GF-D8 (cell line): ENCODE measurements at places on chromosomes 6 and 20.
A peak's percentile ranks its signal among the peaks of the same experiment; 100 is the strongest.

GRCh38 chr6:79842376-79843040 is 104.8 kb downstream of the ELOVL4 start:
- no peak for DNase-seq

DNA sequence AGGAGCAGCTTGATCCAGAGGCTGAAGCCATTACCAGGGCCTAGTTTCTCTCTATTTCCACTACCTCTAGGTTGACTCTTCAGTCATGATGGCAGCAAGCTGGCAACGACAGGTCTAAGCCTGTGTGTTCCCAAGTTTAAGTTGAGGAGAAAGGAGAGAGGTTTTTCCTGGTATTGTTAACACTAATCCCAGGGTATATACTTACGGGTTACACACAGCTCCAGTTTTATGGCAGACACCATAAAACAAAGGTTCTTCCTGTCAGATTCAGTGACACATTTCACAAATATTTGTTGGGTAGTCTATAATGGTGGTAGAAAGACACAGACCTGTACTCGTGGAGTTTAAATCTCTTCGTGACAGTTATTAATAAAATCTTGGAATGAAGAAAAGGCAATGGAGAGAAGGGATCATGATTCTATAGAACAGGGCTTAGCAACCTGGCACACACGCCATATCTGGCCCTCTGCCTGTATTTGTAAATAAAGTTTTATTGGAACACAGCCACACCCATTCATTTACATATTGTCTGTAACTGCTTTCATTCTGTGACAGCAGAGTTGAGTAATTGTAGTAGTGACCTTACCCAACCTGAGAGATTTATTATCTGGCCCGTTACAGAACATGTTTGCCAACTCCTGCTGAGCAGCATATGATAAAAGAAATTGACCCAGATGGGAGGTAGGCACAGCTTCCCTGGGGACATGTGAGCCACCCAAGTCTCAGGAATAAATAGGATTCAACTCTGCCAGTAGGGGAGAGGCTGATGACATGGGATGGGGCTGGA is 323.3 kb downstream of the CDH4 start:
- no peak for DNase-seq

DNA sequence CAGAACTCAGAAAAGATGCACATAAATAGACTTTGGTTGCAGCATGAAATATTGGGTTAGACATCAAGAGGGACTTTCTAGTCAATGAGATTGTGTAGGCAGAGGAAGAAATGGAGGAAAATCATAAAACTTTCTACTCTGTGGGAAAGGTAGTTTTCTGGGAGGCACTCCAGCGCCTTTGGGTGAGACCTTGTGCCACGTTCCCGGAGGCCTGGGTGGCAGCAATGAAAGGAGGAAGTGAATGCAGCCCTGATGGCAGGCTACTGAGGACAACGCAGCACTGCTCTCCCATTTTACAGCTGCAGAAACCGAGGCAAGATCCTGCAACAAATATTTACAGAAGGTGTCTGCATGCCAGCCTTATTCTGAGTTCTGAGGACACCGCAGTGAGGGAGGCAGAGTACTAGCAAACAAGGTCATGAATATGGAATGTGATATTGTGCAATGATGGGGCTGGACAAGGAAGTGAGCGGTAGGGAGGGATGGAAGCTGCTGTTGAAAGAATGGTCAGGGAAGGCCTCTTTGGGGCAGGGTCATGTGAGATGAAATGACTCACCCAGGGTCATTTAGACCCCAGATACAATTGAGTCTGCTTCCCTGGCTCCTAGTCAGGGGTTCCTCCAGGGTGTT is 159.1 kb downstream of the TFAP2C start:
- no peak for DNase-seq

DNA sequence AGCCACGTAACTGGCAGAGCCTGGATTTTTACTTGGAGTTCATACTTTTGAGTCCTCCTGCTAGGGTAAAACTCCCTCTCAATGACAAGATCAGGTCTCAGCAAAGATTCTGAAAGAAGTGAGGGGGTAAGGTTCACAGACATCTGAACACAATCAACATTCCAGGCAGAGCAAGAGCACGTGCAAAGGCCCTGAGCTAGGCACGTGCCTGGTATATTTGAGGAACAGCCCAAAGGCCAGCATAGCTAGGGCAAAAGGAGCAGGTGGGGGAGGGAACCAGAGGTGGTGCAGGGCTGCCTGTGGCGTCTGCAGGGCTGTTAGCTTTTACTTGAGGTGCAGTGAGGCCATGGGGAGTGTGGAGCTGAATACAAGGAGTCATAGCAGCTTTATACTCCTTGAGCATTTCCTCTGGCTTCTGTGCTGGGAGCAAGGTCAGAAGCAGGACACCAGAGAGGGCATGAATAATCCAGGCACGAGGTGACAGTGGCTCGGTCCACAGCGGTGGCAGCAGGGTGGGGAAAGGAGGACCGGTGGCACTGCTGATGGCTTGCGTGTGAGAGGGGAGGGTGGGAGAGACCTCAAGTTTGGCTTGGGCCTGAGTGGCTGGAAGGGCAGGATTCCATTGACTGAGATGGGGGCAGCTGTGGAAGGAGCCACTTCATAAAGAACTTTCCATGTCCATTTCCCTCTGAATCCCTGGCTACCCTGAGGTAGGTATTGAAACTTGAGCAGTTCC is 57.0 kb downstream of the DLGAP4 start:
- DNase-seq: no peak

- DNase-seq: peak; percentile 45
Measured at GRCh38 chr6:33450434-33450833, 3.9 kb upstream of the ZBTB9 start.

GRCh38 chr6:140572129-140572528 is 1197.7 kb upstream of the CITED2 start:
- no peak for DNase-seq

DNA sequence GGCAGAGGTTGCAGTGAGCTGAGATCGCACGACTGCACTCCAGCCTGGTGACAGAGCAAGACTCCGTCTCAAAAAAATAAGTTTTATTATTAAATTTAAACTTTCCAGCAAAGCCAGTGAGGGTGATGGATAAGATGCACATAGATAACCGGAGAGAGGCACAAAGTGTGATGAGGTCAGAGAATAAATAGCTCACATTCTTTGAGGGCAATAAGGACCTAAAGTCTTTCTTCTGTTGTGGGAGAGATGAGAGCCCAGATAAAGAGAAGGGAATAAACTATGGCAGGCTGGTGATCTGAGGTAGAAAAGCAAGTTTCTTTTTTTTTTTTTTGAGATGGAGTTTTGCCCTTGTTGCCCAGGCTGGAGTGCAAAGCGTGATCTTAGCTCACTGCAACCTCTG is 20.6 kb upstream of the EZR start:
- DNase-seq: no peak

DNA sequence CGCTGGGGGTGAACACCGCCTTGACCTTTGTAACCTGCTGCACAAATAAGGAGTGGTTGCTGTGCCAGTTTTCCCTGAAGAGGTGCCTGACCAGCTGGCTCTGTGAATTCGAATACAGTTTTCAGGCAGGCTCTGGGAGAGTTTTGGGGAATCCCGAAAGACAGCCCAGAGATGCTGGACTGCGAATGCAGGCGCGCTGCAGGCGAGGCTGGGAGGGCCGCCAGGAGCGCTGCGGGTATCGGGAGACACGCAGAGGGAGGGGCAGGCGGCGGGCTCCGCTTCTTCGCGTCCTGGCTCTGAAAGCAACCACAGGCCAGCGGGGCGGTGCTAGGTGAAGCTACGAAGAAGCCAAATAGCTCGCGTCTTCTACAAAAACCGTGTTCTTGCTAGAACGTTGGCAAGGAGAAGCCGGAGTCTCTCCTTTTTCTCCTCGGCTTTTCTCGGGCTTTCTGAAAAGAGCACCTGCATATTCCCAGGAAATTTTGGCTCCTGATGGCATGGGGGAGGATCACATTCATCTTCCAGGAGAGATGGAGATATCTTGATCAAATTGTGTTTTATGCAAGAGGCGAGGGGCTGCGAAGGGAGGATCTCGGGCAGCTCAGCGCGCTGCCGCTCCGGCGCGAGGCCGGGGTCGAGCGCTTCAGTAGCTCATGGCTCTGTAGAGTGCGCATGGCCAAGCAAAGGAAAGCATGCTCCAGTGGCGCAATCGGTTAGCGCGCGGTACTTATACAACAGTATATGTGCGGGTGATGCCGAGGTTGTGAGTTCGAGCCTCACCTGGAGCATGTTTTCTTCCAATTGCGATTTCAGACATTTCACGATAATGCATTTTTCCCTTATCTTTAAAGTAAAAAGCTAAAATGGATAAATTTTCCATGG is 158.1 kb upstream of the ZNF184 start:
- no peak for DNase-seq

DNA sequence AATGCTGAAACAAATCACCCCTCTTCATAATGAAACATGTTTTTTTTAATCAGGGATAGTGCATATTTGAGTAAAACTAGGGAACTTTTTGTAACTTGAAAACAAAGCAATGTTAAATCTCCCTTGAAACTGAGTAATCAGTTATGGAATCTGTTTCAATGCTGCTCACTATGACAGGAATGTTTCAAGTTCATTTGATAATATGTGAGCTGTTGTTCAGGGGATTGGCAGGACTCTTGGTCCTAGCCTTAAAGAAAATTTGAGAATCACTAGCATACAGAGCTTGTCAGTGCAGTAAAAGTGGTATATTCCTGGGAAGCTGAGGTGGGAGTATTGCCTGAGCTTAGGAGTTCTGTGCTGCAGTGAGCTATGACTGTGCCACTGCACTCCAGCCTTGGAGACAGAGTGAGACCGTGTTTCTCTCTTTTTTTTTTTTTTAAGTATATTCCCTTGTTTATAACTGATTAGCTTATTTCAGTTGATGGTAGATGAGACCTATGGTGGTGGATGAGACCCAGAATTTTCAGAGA is 21.6 kb upstream of the CALHM6 start:
- DNase-seq: no peak

DNA sequence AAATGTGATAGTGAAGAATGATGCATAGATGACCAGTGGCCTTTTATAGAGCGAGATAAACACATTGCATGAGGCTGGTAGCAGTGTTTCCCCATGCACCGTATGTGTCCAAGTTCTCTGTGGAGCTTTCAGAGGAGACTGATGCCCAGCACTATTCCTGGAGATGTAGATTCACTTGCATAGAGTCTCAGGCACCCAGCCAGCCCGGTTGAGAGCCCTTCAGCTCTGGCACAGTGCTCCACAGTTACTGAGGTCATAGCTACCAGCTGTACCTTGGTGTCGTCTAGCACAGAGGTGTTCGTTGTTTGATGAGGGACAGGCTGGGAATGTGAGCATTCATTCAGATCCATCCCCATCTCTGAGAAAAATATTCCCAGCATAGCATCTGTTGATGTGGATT is 328.9 kb downstream of the FARS2 start:
- no peak for DNase-seq

- peak; percentile 31 for DNase-seq
Measured at GRCh38 chr6:45423111-45423823, 45.5 kb upstream of the SUPT3H start.

GRCh38 chr6:132400883-132401617 is at the start of gene MOXD1:
TSS of gene MOXD1 (minus strand) at chr6:132401475. CDS start at chr6:132401426, 49 bp downstream.
- no peak for DNase-seq

GRCh38 chr20:61502433-61502832 is 250.4 kb downstream of the CDH4 start:
- no peak for DNase-seq

DNA sequence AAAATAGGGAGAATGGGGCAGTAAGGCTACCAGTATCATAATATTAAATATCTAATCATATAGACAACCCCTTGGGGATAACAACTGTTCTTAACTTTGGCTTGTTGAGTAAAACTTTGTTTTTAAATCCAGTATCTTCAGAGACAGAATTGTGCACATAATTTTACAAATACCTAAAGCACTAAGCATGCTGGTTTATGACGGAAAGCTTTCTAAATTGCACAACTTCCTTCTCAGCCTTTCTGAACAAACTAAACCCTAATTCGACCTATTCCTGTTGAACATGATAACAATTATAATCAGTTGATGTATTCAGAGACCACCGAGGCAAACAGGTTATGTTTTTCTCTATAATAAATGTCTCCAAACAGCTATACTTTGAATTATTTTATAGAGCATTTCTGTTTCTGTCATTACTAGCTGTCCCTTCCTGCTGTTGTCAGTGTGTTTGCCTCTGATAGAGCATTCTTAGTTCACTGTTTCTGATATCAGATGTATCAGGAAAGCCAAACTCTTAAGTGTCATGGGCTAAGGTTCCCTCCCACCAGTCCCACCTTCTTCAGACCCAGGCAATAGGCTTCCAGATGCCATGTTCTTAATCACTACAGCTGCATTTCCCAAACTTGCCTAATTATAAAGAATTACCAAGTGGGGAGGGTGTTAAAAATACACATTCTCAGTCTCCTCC is 8.7 kb downstream of the ZHX3 start:
- peak; percentile 65 for DNase-seq

- DNase-seq: no peak
Measured at GRCh38 chr6:73236144-73236750, 11.0 kb upstream of the KHDC1L start.

- no peak for DNase-seq
Measured at GRCh38 chr6:104829183-104829958, 30.3 kb downstream of the HACE1 start.

DNA sequence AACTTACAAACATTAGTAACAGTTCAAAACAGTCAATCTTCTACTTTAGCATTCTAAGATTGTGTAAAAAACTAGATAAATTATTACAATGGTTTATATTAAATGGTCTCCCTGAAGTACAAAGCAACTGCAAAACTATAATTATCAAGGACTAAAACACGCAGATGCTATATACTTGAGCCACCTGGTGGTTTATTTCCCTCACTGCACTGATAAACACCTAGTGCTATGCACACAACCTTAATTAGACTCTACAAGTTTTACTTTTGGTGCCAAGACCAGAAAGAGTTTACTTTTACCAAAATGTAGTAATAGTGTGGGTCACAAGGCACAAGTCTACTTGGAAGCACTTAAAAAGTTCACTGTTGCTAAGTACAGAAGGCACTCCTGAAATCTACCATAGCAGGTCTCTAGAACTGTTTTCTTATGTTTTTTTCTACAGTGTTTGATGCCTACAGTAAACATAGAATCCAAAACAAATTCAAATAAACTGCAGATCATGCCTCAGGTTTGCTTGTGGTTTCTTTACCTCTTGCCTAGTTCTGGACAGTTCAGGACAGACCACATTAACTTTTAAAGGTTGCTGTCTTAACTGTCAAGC is 49.2 kb downstream of the GMDS start:
- peak; percentile 26 for DNase-seq

DNA sequence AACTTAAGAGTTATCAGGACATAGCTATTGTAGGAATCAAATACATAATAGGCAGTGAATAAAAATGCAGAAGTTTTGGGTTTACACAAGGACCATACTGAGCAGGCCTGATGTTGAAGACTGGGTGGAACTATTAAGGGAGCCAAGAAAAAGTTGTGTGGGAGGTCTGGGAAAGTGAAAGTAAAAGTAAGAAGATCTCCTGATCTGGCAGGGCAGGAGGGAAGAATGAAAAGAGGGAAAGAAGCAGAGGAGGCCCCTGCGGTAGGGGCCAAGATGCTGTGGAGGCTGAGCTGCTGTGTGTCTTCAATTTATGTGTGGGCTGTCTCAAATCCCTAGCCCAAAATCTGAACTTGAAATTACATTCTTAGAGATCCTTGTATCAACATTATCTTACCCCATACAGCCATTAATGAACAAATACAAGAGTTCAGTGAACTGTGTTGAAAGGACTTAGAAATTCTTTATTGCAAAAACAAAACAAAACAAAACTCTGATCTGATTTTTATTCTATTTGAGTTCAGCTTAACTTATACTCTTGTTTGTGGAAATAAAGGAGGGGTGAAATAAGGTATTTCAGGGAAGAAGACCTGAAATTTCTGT is 1183.8 kb downstream of the HACE1 start:
- DNase-seq: no peak
